ENCODE measurements at places on chromosomes 16 and 17.

DNA sequence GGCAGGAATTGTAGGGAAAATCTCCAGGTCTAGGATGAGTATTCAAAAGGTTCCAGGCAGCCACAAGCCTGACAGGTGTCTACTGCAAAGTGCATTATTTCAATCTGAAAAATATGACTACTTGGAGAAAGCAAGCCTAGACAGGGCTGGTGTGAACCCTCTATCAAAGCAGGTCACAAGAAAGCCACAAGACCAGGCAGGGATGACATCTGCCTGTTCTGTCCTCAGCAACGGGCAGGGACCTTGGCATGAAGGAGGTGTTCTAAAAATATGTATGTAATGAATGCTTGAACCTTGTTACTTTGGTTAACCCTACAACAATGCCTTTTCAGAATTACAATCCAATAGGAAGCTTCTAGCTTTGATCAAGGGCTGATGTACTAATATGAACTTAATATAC is 1.2 kb upstream of the COX6A2 start:
- no peak for DNase-seq

DNA sequence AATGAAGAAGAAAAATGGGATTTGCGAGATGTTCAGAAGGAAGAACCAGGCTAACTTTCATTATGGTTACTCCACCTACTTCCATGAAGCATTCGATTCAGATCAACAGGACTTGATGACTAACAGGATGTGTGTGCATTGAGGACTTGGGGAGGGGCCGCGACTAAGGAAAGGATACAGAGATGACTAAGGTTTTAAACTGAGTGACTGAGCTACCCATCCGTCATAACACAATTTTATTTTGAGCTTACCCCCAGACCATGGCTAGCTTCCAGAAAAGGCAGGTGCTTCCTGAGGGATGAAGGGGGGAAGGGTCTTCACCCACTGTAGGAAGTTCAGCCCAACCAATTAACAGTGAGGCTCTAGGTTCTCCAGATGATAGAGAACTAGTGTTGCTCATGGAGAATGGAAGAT is 2.5 kb upstream of the CDYL2 start:
- DNase-seq, result no peak

DNA sequence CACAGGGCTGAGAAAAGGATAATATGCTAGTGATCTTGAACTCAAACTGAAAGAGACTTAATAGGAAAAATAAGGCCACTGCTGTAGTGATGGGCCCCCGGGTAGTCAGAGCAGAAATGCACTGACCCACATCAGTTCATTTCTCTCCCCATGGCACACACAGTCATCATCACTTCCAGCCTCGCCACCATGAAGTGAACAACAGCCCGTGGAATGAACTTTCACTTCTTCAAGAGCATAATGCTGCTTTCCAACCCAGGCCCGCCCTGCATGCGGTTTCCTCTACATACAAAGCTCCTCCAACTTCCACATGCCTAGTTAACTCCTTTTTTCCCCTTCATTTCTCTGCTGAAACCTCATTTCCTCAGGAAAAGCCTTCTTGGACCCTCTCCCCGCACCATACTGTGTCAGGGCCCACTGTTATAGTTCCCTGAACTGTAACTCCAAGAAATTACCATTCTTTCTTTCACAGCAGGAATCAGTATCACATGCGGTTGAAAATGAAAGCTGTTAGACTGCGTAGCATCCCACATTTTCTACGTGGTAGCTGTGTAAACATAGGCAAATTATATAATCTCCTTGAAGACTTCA is 65.8 kb upstream of the SMIM36 start:
- no peak for DNase-seq

DNA sequence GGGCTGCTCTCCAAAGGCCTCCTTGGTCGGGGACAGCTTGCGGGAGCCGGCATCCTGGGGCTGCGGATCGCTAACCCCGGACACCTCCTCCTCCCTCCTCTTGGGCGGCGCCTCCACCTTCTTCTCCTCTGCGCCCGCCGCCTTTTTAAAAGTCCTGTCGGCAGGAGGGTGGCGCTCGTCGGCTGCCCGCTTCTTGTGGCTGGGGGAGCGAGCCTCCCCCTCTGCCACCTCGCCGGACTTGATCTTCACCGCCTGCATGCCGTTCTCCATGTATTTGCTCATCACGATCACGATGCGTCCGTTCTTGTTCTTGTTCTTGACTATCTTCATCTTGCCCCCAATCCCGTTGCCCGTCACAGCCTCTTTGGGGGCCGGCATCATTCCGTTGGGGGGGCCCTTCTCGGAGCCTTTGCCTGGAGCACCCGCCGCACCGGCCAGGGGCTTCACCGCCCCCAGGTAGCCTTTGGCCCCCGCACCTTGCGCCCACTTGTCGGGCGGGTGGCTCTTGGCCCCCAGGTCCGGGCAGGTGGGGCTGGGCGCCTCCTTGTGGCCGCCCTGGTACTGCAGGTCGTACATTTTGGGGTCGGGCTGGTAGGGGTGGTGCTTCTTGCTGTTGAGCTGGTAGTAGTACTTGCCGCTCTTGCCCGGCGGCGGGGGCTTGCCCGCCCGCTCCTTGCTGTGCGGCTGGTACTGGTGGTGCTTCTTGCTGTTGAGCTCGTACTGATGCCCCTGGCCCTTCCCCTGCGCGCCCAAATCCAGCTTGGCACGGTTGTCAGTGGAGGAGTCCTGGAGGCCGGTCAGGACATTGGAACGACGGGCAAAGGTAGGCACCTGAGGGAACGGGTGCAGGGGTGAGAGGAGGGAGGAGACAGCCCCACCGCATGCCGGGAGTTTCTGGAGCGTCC is 4.4 kb downstream of the CBX4 start:
- no peak for DNase-seq

GRCh38 chr17:13194887-13195286 is 177.1 kb upstream of the ELAC2 start:
- no peak for DNase-seq

GRCh38 chr16:23013484-23013883 is 135.8 kb downstream of the USP31 start:
- DNase-seq, result no peak

DNA sequence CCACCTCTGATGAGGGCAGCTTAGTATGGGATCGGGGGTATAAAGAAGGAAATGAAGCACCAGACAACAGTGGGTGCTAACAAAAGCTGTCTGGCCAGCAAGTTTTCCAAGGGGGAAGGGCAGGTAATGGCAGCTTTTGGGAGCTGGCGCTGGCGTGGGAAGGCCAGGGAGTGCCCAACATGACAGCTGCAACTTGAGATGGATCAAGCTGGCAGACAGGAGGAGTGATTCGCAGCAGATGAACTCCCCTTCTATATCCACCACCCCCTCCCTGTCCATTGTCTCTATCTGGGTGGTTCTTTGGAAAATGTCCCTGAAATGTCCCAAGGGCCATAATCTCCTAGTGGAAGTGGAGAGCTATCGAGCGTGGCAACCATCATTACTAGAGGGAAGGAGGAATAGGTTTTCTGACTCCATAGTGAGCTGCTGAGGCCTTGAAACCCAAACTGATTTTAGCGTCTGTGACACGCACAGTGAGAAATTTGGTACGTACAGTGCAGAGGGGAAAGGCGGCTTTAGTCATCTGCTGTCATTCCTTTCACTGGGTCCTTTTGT is 4.8 kb upstream of the INPP5K start:
- DNase-seq, result no peak
